Activated CD4-positive, alpha-beta T cell treated with anti-CD3 and anti-CD28 coated beads, Interleukin-2, Interleukin-4, amounts not matched to agents 100 ng/mL and 50 ng/mL, durations not matched to agents 16 hours and 8 hours (primary cell): ENCODE measurements at places on chromosomes 7 and 10.

GRCh38 chr10:89029181-89029580 is 38.6 kb downstream of the FAS start:
- no peak for DNase-seq

- no peak for DNase-seq
Observed at GRCh38 chr7:46391231-46392201, 470.4 kb upstream of the IGFBP3 start.

DNA sequence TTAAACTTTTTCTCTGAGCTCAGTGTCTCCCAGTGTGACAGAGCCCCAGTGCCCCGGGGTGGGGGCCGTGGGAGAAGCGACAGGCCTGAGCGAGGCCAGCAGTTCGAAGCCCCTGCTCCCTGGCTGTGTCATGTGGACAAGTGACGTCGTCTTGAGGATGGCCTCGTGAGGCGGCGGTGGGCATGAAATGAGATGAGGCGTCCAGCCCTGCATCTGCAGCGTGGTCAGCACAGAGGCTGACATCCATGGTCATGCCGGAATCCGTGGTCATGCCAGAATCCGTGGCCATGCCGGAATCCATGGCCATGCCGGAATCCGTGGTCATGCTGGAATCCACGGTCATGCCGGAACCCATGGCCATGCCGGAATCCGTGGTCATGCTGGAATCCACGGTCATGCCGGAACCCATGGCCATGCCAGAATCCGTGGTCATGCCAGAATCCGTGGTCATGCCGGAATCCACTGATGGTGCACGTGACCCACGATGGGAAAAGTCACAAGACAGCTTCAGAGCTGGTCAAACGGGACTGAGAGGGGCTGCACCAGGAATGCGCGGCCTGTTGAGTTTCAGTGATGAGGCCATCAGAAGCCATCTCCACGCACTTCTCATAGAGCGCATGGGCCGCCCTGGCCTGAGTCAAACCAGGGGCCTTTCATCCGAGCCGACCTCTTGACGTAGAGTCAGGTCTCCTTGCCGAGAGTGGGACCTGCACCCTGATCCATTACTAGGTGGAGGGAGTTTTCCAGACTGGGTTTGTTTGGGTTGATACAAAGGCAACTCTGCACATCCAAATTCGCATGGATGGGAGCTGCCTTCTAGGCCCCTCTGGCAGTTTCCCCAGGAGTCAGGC is 342.5 kb downstream of the PTPRN2 start:
- no peak for DNase-seq

DNA sequence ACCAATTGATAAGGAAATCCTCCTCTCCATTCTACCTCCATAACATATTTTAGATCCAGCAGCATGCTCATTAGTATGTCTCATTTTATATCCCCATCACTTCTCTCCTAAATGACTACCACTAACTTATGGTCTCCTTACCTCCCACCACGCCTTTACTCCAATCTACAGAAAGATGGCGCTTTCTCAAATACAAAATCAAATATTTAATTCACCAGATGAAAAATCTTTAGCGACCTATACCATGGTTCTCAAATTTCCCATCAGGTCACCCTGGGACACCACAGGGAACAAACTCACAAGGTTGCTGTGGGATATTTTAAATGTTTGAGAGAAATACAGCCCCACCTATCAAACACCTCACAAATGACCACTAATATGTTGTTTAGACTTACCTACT is 27.0 kb upstream of the EBLN1 start:
- DNase-seq: no peak

GRCh38 chr7:73521636-73522104 is 423 bp downstream of the BAZ1B start:
- DNase-seq: no peak

GRCh38 chr7:134910214-134910890 is 76.0 kb upstream of the AGBL3 start:
- DNase-seq: no peak

- no peak for DNase-seq
Observed at GRCh38 chr7:138167869-138168296, 91.6 kb downstream of the AKR1D1 start.

- DNase-seq: no peak
Observed at GRCh38 chr7:115363916-115364315, 442.0 kb downstream of the MDFIC start.

GRCh38 chr10:34183016-34183796 is 631.9 kb downstream of the PARD3 start:
- DNase-seq: no peak

GRCh38 chr10:44017483-44018145 is 367.3 kb downstream of the CXCL12 start:
- no peak for DNase-seq

GRCh38 chr10:59831658-59832503 is 74.5 kb downstream of the CCDC6 start:
- DNase-seq: no peak

DNA sequence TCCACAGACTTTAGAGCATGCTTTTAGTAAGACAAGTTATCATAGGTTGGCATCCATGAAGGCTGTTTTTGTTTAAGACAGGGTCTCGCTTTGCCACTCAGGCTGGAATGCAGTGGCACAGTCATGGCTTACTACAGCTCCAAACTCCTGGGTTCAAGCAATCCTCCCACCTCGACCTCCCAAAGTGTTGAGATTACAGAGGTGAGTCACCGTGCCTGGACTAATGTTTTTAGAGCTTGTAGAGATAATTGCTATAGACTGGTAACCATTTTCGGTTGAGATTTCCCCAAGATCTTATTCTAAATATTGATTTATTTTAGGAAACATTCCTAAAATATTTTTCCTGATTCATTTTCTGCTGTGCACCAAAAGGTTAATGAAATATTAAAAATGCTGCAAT is 5.4 kb upstream of the ZNF398 start:
- no peak for DNase-seq

GRCh38 chr10:57716884-57717283 is 550.8 kb downstream of the IPMK start:
- DNase-seq: no peak

DNA sequence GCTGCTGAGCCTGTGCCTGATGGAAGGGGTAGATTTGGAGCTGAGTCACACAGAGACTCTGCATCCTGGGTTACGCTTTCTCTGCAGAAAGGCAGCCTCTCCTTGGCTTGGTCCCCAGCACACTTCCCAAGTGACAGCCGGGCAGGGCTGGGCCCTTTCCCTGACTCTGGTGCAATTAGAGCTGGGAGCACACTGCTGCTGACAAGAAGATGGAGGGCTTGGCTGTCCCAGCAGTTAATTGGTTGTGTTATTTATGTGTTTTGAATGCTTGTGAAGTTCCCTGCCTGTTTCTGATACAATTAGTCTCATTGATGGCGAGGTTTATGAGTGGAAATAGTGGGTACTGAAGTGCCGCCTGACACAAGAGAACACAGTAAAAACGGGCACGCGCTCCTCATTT is 123.6 kb downstream of the TCERG1L start:
- DNase-seq: no peak

GRCh38 chr7:4738711-4739527 is 36.5 kb upstream of the AP5Z1 start:
- DNase-seq: peak; percentile 35

DNA sequence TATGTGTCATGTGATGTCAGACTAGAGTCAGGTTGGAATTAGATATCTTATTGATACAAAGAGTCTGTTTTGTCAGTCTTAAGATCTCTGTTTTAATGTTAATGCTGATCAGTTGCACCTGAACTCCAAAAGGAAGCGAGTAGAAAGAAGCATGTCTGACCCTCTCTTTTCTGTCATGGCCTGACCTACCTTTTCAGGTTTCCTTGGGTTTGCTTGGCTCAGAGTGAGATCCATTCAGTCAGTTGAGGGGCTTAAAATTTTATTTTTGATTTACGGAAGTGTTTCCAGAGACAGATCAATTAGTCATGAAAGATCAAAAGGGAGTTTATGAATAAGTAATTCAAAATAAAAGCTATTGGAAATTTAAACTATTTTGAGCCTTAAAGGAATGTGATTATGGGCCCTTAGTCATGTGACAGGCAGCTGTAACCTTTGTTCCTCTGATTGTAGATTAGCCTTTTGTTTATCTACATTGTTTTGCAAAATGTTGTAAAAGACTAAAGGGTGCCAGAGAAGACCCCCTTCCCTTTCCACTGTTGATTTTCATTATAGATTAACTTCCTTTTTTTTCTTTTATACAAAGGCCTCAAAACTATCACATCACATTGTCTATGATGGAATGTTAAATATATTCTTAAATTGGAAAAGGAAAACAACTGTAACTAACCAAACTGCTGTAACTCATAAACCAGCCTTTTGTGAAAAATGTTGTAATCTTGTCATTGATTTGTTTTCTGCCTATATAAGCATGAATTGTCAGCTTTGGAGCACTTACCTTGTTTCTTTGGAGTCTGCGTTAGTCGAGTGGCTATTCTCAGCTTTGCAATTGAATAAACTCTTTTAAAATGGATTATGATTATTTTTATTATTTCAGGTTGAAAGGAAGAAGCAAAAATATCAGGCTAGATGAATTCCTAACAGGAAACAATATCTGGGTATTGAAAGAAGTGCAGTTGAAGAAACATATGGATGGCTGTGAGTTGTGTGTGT is 195.5 kb upstream of the MBL2 start:
- DNase-seq: no peak

DNA sequence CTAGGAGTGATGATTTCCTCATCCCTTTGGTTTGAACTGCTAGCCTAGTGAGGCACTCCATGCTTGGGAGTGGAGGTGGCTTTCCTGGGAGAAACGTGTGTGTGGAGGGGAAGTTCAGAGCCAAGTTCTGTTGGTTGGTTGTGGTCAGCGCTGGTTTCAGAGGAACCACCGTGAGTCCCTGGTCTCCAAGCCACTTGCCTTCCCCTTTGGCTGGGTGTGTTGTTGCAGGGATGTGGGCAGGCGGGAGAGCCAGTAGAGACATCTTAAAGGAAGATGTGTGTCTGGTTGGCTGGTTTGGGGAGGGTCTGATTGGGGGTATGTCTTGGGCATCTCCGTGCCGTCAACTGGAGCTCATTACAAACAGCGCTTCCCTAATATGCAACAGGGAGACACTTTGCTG is 130.8 kb upstream of the TCF7L2 start:
- DNase-seq: no peak

DNA sequence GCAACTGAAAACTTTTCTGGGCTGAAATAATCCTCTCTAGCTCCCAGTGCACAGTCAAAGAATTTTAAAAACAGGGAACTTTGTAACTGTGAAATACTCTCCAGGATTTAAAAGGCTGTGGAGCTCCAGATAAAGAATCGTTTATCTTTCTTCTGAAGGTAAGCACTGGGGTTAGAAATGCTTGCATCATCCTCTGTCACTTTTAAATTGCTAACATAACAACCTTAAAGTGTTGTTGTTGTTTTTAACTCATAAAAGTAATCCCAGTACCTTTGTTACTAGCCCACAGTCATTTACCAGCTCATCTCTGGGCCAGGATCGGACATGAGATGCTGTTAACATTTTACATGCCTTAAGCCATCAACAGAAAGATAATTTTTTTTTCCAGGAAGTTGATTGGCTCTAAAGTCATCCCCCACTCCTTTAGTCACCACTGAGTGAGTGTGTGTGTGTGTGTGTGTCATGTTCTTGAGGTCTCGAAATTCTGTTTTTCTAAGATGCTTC is at the start of gene SLC39A12:
TSS of gene SLC39A12 (plus strand) at position 51 of the 504 bp plus-strand sequence. CDS start 1,359 bp downstream, outside the sequence.
- DNase-seq: no peak

DNA sequence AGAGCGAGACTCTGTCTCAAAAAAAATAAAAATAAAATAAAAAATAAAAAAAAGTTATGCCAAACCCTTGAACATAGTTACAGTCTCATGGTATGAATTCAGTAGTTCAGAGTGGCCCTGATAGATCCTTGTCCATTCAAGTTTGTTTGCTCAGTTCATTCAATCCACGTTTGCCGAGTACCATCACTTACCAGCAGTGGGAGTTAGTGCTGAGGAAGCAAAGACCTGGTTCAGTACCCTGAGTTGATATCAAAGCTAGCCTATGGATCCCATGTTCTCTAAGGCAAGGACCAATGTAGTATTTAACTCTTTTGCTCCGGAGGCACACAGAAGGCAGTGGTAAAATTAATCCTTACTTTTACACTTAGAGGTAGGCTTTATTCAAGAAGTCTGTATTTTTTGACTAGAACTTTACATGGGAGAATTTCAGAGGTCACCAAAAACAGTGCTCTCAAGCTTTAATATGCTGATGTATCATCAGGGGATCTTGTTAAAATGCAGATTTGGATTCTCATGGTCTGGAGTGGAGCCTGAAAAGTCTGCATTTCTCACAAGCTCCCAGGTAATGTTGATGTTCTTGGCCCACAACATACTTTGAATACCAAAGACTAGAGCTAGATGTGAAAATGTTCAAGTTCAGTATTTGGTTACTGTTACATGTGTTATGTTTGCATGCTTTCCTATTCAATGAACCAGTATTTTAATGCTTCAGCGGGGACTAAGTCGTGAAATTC is 38.1 kb upstream of the HBP1 start:
- DNase-seq: no peak

- no peak for DNase-seq
Observed at GRCh38 chr10:79427965-79428364, 17.5 kb downstream of the ZCCHC24 start.

DNA sequence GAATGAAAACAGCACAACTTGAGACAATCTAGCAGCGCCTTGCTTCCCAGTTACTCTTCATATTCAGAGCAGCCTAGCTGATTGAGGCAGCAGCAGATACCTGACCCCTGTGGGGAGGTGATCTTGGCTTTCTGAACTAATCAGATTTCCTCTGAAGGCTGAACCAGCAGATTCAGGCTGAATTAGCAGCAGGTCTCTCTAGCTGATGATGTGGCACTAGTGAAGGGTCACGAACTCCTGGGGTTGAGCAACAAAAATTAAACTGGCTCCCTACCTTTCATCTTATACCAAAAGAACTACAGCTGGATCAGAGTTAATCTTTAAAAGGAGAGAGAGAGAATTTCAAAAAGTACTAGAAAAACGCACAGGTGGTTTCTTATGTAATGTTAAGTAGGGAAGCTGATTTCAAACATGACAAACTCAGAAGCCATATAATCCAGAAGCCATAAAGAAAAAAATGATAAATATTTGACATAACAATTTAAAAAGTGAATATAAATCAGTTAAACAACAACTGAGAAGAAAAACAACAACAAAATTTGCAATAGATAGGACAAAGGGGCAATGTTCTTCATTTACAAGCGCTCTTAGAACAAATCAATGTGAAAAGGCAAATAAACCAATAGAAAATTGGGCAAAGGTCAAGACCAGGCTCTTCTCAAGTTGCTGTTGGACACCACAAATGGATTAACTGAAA is 13.5 kb downstream of the SLC25A13 start:
- DNase-seq: no peak

DNA sequence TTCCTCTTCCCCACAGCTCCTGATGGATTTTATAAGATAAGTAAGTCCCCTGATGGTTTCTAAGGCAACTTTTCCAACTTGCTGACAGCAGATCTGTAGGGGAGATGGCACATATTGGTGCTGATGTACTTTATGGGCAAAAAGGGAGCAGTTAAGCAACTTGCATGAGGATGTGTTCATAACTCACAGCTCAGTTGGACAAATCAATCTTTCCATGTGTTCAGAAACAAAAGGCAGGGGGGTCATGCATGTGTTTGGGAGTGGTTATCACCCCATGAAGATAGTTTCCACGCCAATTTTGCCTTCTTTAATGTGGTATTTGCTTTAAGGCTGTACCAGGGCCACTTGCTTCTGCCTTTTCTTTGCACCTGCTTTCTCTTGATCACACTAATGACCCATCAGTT is 6.1 kb downstream of the RBM20 start:
- DNase-seq: no peak
